Left ventricle myocardium inferior (tissue), 1 donor: ENCODE measurements at places on chromosomes 1 and 21. TPM values are rescaled to one million over a fixed set of nuclear protein-coding genes. Genes with fewer than 3 reads are reported as not detected.
A peak's percentile ranks its signal among the peaks of the same experiment; 100 is the strongest.

The DDOST gene
- 120 TPM for total RNA-seq

GRCh38 chr1:63319046-63320021 is 3.0 kb upstream of the FOXD3 start:
- peaks cover 100% of the 10 kb centered on the region for H3K27me3 ChIP-seq
- no peaks in the 10 kb centered on the region for H3K36me3 ChIP-seq
- DNase-seq = no peak
- no peak overlapping the region for H3K27ac ChIP-seq
- H3K4me3 ChIP-seq = peak overlapping the region; percentile 21
- peaks cover 50% of the 10 kb centered on the region for H3K4me1 ChIP-seq

DNA sequence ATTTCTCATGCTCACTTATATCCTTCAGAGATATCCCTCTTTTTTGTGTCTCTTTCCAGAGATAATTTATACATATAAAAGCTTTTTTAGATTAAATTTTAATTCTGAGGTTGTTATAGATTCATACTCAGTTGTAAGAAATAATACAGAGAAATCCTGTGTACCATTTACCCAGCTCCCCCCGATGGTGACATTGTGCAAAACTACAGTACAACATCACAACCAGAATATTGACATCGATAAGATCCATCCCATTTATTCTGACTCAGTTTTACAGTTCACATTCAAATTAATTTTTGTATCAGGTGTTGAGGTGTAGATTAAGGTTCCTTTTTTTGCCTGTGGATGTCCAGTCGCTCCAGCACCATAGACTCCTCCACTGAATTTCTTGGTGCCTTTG is 14.3 kb downstream of the DMRTB1 start:
- H3K4me3 ChIP-seq = no peak overlapping the region
- no peaks in the 10 kb centered on the region for H3K36me3 ChIP-seq
- DNase-seq = no peak
- H3K4me1 ChIP-seq = peaks cover 7% of the 10 kb centered on the region

DNA sequence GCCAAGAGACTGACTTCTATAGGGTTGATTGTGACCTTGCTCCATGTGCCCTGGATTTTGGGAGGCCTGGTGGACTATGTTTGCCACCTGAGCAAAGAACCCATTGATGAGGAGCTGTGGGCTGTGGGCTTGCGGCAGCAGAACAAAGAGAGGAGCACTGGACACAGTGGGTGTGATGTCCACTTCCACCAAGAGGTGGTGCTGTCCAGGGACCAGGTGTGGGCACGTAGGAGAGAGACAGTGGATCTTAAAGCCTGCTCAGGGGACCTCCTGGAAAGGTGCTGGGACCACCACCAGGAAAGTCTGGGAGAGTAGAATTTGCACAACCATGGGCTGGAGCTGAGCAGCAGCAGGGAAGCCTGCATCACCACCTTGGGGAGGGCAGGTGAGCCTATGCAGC is 106.7 kb upstream of the ETS2 start:
- H3K36me3 ChIP-seq = no peaks in the 10 kb centered on the region
- no peak overlapping the region for H3K27ac ChIP-seq
- peaks cover 5% of the 10 kb centered on the region for H3K4me1 ChIP-seq
- no peak overlapping the region for H3K4me3 ChIP-seq
- H3K27me3 ChIP-seq = peaks cover 40% of the 10 kb centered on the region
- DNase-seq = no peak

DNA sequence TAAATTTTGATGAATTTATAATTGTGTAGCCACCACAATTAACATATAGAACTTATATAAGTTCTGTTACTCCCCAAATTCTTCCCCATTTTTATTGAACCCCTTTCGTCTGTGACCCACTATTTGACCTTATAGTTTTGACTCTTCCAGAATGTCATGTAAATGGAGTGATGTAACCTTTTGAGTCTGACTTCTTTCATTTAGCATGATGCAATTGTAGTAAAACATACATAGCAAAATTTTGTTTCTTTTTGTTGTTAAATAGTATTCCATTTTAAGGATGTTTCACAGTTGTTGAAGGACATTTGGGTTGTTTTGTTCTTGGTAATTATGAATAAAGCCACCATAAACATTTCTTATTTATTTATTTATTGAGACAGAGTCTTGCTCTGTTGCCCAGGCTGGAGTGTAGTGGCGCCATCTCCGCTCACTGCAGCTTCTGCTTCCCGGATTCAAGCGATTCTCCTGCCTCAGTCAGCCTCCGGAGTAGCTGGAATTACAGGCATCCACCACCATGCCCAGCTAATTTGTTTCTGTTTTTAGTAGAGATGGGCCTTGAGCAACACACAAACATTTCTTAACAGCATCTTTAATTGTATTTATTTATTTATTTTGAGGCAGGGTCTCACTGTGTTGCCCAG is 33.6 kb downstream of the RPRD2 start:
- H3K27me3 ChIP-seq = no peaks in the 10 kb centered on the region
- no peak overlapping the region for H3K4me3 ChIP-seq
- H3K36me3 ChIP-seq = no peaks in the 10 kb centered on the region
- no peaks in the 10 kb centered on the region for H3K4me1 ChIP-seq

DNA sequence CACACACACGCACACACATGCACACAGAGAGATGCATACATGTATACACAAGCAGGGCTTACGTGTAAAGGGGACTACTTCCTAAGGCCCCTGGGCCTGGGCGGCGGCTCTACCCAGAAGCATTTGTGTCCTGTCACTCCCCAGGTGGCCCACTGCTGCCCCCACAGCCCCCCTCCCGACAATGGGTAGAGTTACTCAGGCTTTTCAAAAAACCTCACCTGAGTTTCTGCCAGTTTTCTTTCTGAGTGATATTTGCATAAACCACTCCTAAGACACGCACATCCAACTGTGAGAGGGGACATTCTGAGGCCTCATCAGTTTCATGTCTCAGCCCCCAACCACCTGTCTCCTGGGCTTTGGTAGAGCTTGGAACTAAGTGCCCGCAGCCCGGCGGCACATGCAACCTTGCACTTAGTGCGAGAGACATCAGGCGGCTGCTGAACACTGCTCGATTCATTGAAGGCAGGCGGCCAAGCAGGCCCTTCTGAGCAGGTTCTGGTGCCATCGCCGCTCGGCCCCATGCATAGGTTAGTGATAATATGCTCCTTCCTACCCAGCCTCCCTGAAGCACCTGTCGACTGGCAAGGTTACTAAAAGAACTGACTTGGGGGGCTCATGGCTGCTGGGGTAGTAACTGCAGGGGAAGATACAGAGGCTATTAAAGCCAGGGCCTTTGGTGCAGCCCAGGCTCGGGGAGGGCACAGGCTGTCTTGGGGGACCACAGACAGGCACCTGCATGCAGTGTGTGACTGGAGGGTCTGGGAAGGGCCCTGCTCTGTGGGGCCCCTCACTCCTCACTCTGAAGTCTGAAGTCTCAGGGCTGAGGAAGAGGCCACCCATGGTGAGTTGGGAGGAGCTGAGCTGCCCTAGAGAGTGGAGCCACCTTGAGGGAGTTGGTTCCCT is 364.2 kb upstream of the VAMP3 start:
- H3K36me3 ChIP-seq = no peaks in the 10 kb centered on the region
- DNase-seq = no peak
- H3K4me1 ChIP-seq = no peaks in the 10 kb centered on the region
- no peak overlapping the region for H3K4me3 ChIP-seq

The IFNLR1 gene
- total RNA-seq = 2.0 TPM

- no peaks in the 10 kb centered on the region for H3K4me1 ChIP-seq
- no peak overlapping the region for H3K4me3 ChIP-seq
- no peak for DNase-seq
- H3K36me3 ChIP-seq = no peaks in the 10 kb centered on the region
These were observed 527.3 kb downstream of the PLPP3 start for GRCh38 chr1:56052041-56052440.

The CCDC24 gene
- total RNA-seq = 1.4 TPM

DNA sequence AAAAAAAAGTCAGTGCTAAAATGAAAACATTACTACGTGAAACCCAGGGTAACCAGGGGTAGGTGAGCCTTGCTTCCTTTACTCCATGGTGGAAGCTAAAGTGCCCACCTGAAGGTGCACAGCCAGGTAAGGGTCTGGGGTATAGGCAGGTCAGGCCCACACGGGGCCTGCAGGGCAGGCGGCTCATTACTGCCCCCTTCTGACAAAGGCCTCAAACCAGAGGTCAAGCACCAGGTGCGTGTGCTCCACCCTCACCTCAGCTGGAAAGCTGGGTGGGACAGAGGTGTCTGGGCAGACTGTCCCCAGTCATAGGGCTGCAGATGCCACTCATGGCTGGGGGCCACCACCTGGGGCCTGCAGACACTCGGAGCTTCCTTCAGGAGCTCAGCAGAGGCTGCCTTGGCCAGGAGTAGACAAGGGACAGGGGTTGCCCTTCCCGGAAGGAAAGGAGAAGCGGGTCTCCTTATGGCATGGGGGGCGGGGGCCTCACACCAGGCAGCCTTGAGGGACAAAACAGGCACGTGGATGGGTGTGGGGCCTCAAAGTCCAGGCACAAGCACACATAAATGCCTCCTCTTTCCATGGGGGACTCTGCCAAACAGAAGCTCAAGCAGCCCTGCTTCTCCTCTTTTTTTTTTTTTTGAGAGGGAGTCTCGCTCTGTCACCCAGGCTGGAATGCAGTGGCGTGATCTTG is 36.2 kb downstream of the ACOT7 start:
- DNase-seq = no peak
- no peaks in the 10 kb centered on the region for H3K27me3 ChIP-seq
- H3K27ac ChIP-seq = no peak overlapping the region
- H3K4me1 ChIP-seq = peaks cover 55% of the 10 kb centered on the region
- no peak overlapping the region for H3K4me3 ChIP-seq

The RNU1-1 gene
- total RNA-seq = 6,072 TPM

DNA sequence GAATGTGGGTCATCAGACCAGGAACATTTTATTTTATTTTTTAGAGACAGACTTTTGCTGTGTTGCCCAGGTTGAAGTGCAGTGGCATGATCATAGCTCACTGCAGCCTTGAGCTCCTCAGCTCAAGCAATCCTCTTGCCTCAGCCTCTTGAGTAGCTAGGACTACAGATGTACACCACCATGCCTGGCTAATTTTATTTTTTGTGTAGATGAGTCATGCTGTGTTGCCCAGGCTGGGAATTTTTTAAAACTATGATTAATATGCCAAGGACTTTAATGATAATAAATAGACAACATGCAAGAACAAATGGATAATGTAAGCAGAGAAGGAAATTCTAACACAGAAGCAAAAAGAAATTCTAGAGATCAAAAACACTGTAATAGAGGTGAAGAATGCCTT is 142.4 kb downstream of the AK5 start:
- no peaks in the 10 kb centered on the region for H3K4me1 ChIP-seq
- no peaks in the 10 kb centered on the region for H3K27me3 ChIP-seq
- H3K4me3 ChIP-seq = no peak overlapping the region
- H3K36me3 ChIP-seq = no peaks in the 10 kb centered on the region
- H3K27ac ChIP-seq = no peak overlapping the region

DNA sequence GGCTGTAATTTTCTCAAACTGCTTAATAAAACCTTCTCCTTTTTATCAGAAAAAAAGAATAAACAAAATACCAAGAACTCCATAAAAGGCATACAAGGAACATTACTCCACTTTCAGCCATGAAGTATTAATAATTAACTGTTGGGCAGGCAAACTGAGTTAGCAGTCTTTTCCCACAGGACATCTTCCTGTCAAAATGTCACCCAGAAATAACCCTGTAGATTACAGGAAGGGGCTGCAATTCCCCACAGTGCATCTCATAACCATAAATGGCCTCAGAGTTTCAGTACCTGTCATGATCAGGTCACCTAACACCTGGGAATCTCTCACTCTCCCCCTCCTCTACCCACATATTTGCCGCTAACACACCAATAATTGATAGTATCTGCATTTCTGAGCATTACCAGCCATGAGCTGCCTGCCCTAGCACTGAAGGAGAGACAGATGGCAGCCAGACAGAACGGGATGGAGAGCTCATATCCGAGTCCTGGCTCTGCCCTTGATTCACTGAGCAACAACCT is 475.0 kb downstream of the SMYD3 start:
- H3K27ac ChIP-seq = no peak overlapping the region
- H3K27me3 ChIP-seq = no peaks in the 10 kb centered on the region
- no peaks in the 10 kb centered on the region for H3K36me3 ChIP-seq
- DNase-seq = no peak
- no peak overlapping the region for H3K4me3 ChIP-seq
- H3K4me1 ChIP-seq = no peaks in the 10 kb centered on the region

The AMPD1 gene
- not detected for total RNA-seq

DNA sequence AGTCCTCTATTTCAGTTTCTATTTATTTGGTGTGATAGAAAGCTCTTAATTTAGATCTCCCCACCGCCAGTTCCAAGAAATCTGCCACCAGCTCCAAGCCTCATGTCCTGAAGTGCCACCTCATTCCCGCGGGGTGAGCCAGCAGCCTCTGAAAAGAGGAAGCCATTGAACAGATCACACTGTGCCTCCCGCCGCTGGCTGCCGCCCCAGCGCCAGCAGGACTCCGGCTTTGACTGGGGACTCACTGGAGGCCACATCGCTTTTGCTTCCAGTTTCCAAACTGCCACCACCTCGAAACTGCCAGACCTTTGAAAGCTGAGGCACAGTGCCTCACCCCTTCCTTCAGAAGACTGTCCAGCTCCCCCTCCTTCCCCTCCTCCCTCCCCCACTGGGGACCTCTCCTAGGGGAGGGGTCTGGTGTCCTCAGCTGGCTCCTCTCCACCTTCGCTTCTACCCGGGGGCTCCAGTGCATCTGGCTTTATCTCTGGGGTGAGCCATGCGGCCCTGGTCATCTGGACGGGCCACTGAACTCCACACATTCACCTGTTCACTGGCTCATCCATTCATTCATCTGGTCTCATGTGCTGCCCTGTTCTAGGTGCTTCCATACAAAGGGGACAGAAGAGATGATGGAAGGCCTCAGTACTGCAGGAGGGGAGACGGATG is 58.9 kb downstream of the VPS26C start:
- H3K27ac ChIP-seq = peak overlapping the region; percentile 87
- H3K27me3 ChIP-seq = no peaks in the 10 kb centered on the region
- peak; percentile 79 for DNase-seq
- H3K36me3 ChIP-seq = peaks cover 3% of the 10 kb centered on the region

DNA sequence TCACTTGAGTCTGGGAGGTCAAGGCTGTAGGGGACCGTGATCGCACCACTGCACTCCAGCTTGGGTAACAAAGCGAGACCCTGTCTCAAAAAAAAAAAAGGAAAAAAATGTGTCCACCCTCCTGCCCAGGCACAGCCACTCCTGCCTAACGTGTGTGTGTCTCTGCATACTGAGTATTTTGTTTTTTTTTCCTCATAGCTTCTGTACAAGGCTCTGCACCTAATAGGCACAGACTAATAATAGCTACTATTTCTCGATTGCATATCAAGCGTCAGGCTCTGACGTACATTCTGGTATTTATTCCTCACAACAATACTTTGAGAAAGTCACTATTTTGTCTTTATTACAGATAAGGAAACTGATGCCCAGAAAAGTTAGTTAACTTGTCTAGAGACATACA is 5.0 kb downstream of the PTGFRN start:
- peak overlapping the region; percentile 72 for H3K27ac ChIP-seq
- H3K36me3 ChIP-seq = no peaks in the 10 kb centered on the region
- peaks cover 89% of the 10 kb centered on the region for H3K4me1 ChIP-seq
- no peaks in the 10 kb centered on the region for H3K27me3 ChIP-seq
- DNase-seq = no peak

DNA sequence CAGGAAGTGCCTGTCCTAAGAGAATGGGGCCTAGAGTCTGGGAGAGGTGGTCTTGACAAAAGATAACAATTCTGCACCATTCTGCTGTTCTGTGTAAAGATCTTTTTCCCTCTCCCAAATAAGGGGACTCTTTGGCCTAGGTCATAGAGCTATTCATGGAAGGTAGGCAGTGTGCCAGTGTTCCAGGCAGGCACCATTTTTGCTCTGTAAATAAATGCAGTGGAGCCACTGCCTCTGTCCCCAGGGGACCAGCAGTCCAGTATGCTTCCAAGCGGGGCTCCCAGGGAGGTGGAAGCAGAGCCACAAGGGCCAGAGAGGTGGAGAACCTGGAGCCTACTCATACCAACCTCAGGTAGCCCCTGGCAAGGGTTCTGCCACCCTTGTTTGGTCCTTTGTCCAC is 25.9 kb downstream of the KCNA2 start:
- DNase-seq = no peak
- no peaks in the 10 kb centered on the region for H3K27me3 ChIP-seq
- H3K4me3 ChIP-seq = no peak overlapping the region
- H3K36me3 ChIP-seq = no peaks in the 10 kb centered on the region
- no peak overlapping the region for H3K27ac ChIP-seq
- peaks cover 5% of the 10 kb centered on the region for H3K4me1 ChIP-seq
